Panc1 (cell line): ENCODE measurements at places on chromosomes 6 and 20. TPM values are rescaled to one million over a fixed set of nuclear protein-coding genes. Genes with fewer than 3 reads are reported as not detected.

LY6G6F gene
- not detected for total RNA-seq

PTGIS gene
- total RNA-seq, result 4.4 TPM

METTL24 gene
- total RNA-seq, result not detected

PCK1 gene
- total RNA-seq, result 0.21 TPM
